ENCODE measurements at places on chromosomes 3 and 15. TPM values are rescaled to one million over a fixed set of nuclear protein-coding genes. Genes with fewer than 3 reads are reported as not detected.
A peak's percentile ranks its signal among the peaks of the same experiment; 100 is the strongest.

GRCh38 chr3:116870379-116870778 lies 160.8 kb downstream of the TUSC7 start:
- DNase-seq, result no peak

Gene SLC2A2
- total RNA-seq, result not detected

GRCh38 chr3:157247391-157247790 lies 87.4 kb upstream of the CCNL1 start:
- no peak for DNase-seq

DNA sequence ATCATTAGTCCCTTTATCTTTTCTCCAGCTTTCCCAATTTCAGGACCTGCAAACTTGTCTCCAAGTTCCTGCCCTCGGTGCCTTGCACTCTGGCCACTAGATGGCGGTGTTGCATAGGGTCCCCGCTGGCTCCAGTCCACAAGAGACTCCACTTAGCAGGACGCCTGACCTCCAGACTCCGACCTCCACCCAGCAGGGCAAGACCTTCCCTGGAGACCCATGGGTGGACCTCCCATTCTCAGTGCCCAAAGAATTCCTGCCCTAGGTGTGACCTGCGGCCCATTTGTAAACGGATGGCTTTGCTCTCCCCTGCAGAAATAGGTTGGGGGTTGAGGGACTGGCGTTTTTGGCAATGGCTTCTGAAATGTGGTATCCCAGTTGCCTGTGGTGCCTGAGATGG lies 82.6 kb downstream of the LSM3 start:
- no peak for DNase-seq

DNA sequence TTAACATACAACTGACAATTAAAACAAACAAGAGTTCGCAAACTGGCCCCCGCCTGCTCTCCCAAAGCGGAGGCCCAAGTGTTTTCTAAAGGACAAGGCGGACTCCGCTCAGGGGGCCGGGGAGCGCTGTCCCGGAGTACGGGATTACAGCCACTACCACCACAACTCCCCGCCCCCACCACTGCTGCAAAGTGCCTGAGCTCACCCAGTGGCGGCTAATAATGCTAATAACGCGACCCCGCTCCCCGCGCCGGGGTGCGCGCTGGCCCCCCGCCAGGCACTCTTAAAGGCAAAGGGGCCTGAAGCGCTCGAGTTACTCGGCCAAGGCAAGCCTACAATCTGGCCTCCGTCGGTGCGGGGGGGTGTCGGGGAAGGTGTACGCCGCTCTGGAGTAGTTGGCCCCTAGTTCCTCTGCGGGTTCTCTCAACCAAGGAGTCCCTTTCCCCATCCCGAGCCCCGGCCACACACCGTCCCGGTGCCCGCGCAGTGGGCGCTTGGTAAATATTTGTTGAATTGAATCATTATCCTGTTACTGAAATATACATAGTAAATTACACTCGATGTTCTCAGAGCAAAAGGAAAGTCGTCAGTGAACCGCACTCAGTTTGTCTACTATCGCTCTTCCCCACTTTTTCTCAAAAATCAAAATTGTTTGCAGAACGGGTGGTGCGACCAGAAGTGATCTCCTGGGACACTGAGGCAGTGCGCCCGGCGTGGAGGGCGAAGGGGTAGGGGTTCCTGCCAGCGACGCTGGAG lies 827 bp downstream of the WNT5A start:
- DNase-seq, result no peak

Gene CKMT1A
- total RNA-seq, result 6.5 TPM

Gene ACOX2
- 0.41 TPM for total RNA-seq

DNA sequence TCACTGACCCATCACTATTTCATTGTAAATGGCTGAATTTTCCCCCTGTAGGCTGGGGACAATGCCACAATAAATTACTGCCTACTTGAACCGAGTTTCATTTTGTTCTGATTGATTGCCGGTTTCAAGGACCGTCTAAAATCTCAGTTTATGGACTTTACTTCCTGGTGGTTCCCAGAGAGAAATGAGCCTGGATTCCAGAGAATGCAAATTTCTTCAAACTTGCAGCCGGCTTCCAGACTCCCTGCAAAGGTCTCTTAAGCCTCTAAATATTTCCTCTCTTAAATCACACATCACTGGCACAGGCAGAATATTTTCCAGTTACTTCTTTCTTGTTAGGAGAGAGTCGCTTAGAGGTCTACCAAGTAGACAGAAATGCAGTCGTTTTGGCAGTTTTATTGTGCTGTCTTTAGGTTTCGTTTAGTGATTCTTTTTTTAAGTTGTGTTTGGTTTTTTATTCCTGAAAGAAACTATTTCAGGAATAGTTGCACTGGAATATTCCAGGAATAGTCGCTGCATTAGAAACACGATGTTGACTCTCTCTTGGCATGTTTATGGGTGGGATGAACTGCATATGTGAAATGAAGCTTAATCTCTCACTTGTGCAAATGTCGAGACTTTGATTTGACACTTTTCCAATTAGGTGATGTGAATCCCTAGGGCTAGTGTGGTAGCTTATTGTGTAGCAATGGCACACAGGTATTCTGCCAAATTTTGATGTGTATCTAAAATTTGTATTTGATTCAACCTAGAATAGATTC lies 284.1 kb upstream of the NR2E3 start:
- no peak for DNase-seq

DNA sequence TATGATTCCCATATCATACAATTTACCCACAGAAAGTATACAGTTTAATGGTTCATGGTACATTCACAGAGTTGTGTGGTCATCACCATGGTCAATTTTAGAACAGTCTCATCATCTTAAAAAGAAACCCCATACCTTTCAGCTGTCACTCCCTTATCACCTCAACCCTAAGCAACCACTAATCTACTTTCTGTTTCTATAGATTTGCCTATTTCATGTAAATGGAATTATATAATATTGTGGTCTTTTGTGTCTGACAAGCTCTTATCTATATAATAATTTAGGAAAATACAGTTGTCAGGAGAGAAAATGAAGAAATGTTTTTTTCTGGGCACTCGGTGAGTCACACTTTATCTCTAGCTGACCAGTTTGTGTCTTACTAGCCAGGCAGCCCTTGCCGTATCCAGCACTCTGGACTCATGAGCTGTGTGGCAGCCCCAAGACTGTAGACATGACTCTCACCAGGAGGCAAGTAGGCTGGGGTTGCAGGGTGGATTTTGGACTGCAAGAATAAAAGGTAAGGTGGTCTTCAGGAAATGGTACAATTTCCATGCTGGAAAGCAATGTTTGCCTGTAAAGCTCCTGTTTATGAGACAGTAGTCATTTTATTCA lies 234.6 kb downstream of the THRB start:
- DNase-seq, result no peak

DNA sequence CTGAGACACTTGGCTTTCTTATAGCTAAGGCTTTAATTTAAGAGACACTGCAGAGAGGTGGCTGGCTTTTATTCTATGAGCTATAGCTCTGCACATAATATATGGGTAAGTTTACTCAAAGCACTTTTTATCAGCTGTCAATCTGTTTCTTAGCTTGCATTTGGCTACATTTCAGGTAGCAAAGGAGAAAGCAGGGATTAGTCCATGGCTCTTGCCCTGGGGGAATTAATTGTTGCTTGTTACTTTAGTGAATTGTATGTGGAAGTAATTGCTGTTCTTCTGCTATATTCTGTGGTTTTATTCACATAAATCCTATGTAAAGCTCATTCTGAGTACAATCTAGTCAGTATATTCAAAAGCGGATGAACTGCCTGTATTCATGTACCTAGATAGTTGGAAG lies 14.4 kb upstream of the CCDC39 start:
- DNase-seq, result no peak

Gene TMEM212
- not detected for total RNA-seq

Gene DZIP1L
- total RNA-seq, result 6.6 TPM

Gene EPHA6
- total RNA-seq, result not detected

- DNase-seq, result peak; percentile 54
Measured at GRCh38 chr15:47812470-47812999, 95.2 kb downstream of the SEMA6D start.

Gene NEO1
- 30.5 TPM for total RNA-seq

GRCh38 chr15:63086947-63087346 lies 34.7 kb upstream of the LACTB start:
- DNase-seq, result no peak

DNA sequence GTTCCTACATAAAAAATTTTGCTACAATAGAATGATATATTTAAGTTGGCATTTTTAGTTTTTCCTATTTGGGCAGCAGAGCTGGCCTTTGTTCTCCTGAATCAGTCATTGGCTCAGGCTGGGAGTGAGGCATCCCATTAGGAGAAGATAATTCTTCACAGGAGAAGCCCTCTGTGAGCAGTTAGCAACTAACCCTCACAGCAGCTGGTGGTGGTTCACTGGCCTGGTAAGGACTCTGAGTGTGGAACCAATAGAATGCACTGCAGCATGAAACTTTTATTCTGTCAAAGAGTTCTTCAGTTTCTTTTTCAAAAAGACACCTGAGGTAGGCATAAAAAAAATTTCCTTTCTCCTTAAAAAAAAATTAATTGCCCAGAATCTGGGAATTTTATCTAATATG lies 562.6 kb downstream of the ZNF385D start:
- DNase-seq, result no peak

- no peak for DNase-seq
Measured at GRCh38 chr3:156307704-156308103, 187.3 kb downstream of the KCNAB1 start.

DNA sequence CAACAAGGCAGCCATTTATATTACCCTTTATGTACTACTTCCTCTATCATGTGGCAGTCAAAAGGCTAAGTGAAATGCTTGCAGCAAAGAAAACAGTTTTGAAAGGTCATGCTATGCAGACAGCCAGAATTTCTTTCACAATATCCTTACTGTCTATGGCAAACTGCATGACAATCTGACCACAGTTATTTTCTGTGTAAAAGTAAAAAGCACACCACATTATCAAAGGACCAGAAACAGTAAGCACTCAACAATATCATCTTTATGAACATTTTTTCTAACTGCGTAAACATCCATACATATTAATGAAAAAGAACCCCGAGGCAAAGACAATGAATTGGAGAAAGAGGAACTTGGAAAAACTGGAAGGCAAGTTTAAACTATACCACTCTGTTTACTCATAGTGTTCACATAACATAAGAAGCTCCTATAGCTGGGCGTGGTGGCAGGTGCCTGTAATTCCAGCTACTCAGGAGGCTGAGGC lies 47.9 kb downstream of the PIK3CB start:
- DNase-seq, result no peak

DNA sequence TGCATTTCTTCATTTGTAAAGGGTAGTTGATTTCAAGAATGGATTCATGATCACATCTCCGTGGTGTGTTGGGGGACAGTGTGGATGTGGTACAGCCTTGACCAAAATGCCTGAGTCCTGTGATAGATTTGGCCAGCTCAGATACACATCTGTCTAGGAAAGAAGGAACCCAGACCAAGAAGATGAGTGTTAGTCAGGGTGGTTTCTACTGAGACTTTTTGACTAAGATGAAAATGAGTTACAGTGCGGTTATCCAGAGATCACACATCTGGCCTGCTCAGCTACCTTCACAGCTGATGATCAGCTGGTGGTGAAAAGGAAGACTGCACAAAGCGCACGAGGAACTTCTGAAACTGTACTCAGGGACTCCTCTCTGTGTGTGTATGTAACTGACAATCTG lies 68.0 kb downstream of the FNDC3B start:
- no peak for DNase-seq

Gene CLSTN2
- 17.3 TPM for total RNA-seq

GRCh38 chr3:17040322-17040989 lies 155.7 kb downstream of the PLCL2 start:
- DNase-seq, result no peak

DNA sequence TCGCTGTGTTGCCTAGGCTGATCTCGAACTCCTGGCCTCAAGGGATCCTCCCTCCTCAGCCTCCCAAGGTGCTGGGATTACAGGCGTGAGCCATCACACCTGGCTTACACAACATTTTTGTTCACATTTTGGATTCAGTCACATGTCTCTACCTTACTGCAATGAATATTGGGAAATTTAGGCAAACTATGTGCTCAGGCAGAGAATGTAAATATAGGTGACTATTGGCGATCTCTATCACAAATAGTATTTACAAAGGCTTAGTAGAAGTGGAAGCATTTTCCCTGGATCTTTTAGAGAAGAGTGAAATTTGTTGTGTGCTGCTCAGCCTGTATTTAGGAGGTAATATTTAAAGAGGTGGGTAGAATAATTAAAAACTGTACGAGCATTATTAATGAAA lies 20.7 kb downstream of the SCAANT1 start:
- DNase-seq, result no peak

Gene CD96
- total RNA-seq, result not detected

DNA sequence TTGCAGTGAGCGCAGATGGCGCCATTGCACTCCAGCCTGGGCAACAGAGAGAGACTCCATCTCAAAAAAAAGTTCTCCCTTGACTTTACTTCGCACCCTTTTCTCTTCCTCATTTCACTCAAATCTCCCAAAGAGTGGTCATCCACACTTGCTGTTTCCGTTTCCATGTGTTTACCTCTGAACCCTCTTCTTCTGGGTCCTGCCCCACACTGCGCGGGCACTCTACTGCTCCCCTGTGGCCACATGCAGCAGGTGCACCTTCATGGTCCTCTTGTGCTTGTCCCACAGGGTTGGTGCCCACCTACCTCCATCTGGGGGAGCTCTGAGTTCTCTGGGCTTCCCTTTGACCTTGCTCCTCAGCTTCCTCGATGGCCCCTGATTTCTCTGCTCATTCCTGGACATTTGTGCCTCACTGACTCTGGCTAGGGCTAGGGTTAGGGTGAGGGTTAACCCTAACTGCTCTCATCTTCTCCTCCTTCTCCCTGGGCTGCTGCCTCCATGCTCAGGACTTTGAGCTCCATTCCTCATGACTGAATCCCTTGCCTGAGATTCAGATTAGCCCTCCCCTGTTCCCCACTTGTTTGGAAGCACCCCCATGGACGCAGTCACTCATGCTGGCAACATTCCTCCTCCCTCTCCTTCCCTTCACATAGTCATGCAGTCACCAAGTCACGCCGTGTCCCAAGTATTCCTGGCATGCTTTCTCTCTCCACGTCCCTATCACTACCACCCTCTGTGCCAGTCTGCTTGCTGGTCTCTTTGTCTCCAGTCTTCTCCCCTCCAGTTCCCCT lies 26.6 kb upstream of the KY start:
- DNase-seq, result no peak

Gene BUB1B
- total RNA-seq, result 16.5 TPM

Gene SAMMSON
- not detected for total RNA-seq

DNA sequence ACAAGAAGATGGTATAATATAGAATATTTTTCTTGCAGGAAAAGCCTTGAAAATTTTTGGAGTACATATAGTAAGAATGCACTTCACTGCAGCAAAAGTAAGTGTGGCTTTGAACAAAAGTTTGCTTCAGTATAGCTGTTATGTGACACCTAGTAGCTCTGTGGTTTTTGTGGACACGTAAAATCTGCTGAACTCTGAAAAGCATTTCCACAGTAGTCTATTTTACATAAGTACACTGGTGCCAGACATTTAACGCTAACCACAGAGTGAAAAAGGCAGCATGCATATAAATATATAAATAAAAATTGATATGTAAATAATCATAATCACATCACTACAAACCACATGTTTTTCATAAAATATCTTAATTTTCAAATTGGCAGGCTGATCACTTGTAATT lies 39.8 kb downstream of the CGGBP1 start:
- no peak for DNase-seq
